ENCODE measurements at places on chromosomes 11 and 22.

DNA sequence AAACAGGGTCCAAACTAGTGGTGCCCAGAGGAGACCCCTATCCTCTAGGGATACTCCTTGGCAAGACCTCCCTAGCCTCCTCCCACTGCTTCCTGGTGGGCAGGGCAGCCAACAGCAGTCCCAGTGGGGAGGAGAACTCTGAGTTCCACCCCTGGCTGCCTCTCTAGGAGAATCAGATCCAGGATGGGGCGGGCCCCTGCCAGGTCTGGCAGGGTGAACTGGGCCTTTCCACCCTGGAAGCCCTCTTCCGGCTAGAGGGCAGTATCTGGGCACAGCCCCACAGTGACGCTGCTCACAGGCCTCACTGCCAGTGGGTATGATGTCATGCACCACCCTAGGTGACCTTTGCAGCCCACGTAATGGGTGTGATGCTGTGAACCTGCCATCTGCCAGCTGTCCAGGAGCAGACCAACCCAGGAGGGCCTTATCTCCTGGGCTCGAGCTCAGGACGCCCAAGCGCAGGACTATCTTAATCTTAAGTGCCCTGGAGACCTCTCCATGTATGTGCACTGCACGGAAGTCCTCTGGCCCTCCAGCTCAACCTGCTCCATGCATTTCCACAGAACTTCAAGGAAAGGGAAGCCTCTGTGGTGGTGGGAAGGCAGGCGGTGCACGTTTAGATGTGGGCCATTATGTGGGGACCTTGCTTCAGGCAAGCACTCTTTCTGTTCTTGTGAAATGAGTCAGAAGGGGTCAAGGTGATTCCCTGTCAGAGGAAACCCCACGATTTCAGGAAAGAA lies 31.8 kb upstream of the FCHSD2 start:
- DNase-seq, result no peak

- no peak for DNase-seq
Observed at GRCh38 chr11:120180551-120181232, 30.1 kb upstream of the OAF start.

- no peak for DNase-seq
Observed at GRCh38 chr11:112961751-112962578, 745 bp downstream of the NCAM1 start.

DNA sequence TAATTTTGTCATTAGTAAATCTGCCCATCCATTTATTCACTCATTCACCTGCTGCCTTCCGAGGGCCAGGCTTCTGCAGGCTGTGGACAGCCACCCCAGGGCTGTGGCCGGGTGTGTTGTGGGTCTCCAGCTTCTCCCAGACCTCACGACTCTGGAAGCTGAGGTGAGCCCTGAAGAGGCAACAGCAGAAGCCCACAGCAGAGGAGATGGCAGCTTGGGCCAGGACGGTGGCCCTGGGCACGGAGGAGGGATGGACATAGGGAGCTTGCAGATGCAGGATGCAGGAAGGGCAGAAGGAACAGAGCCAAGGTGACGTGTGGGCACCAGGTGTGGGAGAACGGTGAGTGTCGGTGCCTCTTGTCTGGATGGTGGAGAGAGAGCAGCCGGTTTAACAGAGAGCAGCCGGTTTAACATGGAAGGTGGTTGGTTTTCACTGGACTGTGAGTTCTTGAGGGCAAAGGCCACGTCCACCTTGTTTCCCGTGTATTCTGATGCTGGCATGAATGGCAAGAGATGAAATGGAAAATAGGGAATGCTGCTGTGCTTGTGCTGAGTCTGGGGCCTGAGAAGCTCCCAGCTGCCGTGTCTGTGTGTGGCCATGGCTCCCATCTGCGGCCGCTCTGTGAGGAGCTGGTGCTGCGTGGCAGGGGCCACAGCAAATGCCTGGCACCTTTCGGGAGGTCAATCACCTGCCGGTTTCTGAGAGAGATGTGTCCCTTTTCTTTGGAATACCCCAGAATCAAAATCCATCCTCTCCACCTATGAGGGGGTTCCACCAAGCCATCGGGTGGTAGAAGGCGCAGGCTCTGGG lies 669.9 kb downstream of the BRD1 start:
- DNase-seq, result no peak

- DNase-seq, result no peak
Observed at GRCh38 chr11:77592727-77593126, 3.0 kb downstream of the AQP11 start.

DNA sequence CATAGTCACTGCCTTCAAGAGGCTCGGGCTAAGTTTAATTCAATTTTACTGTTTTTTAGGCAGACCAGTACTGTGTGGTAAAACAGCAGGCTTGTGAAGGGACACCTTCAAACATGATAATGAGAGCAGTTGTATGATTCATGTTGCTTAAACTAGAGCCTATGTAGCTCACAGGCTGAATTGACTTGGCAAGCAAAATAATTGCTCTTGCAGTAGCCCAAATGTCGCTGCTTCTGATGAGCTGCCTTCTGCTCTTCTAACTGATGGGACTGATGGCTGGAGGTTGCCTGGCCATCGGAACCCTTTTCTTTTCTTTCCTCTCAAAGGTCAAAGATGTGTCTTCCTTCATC lies 137.6 kb downstream of the MAML2 start:
- no peak for DNase-seq

DNA sequence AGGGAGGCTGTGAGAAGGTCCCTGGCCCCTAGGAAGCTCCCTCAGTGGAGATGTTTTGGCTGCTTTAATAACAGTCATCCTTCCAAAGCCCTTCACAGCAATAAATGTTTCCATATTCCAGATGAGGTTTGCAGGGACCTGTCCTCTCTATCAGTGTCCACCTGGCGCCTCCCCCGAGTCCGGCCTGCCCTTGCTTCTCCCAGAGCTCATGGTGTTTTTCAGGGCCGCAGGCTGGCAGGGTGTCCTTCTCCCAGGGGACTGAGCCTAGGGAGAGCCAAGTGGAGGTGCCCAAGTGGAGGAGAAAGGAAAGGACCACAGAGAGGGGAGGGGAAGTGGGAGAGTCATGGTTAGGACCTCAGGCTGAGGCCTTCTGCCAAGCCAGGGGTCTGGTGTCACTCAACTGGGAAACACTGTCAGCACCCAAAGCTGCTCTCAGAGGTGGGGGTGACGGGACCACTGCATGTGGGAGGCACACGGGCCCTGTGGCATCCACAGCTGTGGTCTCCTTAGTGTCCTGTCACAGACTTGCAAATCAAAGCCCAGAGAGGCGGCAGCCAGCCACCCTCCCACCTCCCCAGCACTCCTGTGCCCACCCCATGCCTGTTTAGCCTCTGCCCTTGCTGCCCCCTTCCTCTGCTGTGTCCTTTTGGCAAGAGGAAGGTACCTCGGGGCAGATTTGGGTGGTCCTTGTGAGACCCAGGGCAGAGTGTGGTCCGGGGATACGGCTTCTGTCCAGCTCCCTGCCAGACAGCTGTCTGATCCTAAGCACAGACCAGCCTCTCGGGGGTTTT lies 6.4 kb downstream of the DERL3 start:
- no peak for DNase-seq

GRCh38 chr11:100205926-100206325 lies 481.2 kb upstream of the ARHGAP42 start:
- DNase-seq, result no peak

DNA sequence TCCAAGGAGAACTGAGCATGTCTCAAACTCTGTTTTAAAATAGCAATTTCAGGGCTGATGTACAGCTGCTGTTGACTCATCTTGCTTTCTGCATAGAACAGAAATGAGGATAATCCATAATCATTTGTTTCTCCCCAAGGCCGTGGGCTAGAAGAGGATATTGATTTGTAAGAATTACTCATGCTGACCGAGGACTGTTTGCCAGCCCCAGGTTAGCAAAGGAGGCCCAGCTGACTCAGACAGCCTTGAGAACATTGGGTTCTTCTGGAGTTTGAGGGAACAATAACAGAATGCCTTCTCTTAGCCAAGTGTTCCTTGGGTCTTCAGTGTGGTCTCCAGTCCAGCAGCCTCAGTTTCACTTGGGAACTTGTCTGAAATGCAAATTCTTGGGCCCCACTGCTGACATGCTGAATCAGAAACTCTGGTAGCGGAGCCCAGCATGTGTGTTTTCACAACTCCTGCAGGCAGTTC lies 92.0 kb downstream of the ZC3H12C start:
- DNase-seq, result no peak

DNA sequence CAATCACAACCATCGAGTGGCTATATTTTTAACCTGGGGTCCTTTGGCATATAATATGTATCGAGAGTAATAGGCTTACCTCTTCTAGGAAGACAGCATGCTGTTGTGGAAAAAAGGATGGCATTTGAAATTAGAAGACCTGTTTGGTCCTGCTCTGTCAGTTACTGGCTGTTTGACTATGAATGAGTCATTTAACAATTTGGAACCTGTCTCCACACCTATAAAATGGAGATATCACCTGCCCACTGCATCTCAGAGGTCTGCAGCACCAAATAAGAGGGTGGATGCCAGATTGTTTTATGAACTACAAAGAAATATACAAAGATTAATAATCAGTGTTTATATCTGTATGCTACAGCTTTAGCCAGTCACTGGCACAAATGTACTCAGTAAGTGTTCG lies 60.8 kb downstream of the SLC25A17 start:
- no peak for DNase-seq

GRCh38 chr11:45993531-45994001 lies 71.1 kb downstream of the LARGE2 start:
- no peak for DNase-seq

- DNase-seq, result no peak
Observed at GRCh38 chr11:115580927-115581680, 76.9 kb upstream of the CADM1 start.

- no peak for DNase-seq
Observed at GRCh38 chr22:22425783-22426624, 82.5 kb downstream of the ZNF280B start.

DNA sequence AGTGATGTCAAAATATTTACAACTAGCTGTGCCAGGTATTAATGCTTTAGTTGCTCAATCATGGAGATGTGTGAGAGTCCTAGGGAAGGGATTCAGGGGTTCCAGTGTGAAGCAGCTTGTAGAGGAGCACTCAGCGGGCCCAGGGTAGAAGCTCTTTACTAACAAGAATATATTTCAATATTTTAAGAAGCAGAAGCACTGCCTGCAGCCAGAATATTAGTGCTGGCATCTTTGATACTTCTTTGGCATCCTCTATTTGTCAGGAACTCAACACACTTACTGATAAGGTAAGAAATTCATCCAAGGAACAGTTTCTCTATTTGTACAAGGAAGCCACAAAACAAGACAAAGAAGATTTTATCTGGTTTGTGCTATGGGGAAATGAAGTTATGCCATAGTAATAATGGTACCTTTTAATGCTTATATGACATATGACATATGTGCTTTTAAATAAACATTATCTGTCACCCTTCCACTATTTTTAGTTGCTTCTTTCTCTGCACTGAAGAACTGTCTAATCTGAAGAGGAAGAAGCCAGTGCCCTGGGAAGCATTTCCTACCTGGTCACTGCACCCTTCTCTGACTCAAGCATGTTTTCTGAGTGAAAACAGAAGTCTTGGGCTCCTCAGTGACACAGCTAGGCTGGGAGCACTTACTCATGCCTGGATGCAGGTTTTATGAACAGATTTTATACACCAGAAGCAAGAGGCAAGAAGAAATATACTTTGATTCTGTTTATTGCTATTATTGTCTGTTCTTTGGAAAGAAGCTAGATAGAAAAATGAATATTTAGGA lies 388.1 kb upstream of the CCDC90B start:
- no peak for DNase-seq

DNA sequence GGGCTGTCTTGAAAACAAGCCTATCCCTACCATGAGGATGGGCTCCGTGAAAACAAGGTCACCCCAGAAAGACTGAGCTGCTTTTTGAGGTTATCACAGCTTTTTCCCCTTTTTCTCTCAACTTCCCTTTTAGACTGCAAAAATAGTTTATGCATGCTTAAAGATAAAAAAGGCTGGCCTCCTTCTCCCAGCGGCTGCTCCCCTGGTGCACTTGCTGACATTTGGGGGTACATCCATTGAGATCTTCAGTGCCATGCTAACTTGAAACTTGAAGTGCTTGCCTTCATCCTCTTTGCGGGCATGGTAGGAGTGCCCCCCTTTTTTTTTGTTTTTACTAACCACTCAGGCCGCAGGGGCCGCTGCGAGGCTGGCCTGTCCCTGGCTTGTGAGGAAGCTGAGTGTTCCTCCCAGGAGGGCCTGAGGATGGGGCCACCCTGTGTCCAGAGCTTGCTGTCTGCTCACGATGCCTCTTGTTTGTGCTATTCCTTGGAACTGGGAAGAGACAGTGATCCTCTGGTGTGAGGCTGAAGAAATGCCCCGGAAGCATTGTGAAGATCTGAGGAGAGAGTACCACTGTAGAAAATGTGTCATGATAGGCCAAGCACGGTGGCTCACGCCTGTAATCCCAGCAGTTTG lies 2.2 kb downstream of the TANGO2 start:
- DNase-seq, result no peak

DNA sequence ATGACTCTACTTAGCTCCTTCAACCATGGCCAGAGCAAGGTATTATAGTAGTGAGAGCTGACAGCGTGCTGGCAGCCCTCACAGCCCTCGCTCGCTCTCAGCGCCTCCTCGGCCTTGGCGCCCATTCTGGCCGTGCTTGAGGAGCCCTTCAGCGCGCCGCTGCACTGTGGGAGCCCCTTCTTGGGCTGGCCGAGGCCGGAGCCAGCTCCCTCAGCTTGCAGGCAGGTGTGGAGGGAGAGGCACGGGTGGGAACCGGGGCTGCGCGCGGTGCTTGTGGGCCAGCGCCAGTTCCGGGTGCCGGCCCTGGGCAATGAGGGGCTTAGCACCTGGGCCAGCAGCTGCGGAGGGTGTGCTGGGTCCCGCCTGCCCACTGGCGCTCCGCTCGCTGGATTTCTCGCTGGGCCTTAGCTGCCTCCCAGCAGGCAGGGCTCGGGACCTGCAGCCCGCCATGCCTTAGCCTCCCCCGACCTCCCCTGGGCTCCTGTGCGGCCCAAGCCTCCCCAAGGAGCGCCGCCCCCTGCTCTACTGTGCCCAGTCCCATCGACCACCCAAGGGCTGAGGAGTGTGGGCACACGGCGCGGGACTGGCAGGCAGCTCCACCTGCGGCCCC lies 63.1 kb downstream of the SPATA19 start:
- DNase-seq, result no peak

DNA sequence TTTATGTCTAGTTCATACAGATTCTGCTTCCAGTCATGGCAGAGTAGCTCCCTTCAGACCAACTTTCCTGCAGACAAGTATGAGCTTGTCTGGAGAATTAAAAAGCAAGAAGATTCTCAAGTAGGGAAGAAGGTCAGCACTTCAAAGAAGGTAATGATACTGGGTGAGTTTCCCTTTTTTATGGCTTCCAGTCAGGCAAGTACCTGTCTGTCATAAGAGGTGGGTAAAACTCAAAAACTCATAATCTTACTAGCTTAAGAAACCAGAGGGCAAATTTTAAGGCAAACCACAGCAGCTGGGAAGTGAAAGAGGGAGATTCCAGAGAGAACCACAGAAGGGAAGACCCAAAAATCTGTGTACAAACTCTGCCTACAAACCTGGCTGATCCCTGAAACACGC lies 54.2 kb downstream of the DENND5A start:
- no peak for DNase-seq

DNA sequence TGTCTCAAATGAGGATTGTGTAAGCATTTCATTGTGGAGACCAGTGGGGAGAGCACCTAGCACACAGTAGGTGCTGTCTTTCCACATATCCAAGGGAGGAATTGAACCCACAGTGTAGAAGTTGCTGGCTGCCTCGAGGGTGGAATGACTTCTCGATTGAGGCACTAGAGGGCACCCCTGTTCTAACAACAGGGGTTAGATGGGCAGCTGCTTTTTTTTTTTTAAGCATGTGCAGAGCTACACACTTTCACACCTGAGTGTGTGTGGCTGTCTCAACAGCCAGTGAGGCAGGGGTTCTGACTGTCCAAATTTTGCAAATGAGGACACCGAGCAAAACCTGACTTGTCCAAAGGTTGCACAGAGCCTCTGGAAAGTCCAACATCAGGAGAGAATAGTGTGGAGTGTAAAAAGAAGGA lies 118.2 kb upstream of the CRYBB3 start:
- DNase-seq, result no peak
